ENCODE measurements at places on chromosomes 16 and 17.

DNA sequence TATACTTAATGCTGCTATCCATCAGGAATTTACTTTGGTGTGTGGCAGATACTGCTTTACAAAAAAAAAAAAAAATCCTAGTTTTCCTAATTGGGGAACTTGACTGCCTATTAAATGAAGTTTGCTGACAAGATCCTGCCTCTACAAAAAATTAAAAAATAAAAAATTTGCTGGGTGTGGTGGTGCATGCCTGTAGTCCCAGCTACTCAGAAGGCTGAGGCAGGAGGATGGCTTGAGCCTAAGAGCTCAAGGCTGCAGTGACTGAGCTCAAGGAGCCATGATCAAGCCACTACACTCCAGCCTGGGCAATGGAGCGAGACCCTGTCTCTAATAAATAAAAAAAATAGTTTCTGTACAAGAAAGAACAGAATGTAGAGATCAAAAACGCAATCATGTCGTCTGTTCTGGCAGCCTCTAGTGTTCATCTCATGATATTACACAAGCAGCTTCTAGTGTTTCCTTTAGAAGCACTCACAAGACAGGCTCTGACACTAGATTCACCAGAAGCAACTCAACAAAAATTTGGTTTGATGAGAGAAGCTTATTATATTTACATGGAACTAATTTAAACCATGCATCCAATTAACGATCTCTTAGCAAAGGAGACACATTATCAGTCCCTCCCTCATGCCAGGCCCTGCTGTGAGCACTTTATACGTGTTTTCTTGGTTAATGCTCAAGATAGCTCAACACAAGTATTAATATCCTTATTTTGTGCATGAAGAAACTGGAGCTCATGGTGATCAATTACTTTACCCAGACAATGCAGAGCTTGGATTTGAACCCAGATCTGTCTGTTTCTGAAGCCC is 6.8 kb upstream of the KRTAP17-1 start:
- DNase-seq = no peak

GRCh38 chr17:30433514-30433913 is 43.7 kb upstream of the GOSR1 start:
- no peak for DNase-seq

- no peak for DNase-seq
These were observed 7.1 kb upstream of the MT2A start for GRCh38 chr16:56601325-56601724.

DNA sequence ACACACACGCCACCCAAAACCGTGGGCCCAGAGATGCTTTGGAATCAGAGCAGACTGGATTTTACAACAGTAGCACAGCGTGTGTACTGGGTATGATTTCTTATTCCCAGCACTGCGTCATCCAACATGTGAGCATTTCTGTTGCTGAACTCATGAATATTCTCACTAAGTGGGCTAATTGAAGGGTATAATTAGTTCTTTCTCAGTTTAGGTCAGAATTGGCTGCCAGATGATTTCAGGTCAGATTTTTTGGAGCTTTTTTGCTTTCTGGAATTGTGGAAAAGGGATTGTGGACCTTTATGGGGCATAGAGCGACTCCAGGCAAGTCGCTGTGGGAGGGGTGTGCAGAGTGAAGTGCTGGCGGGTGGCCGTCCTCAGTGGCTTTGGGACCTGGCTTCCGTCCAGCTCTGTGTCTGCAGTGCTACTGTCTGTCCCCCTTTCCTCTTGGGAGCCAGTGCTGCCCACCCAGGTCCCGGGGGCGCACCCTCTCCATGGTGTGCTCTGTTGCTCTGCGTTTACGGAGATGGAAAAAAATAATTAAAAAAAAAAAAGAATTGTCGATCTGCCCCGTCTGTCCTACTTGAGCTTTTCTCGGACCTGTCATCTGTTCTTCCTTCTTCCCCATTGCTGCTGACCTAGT is 25.0 kb downstream of the FOXK2 start:
- peak; percentile 54 for DNase-seq

DNA sequence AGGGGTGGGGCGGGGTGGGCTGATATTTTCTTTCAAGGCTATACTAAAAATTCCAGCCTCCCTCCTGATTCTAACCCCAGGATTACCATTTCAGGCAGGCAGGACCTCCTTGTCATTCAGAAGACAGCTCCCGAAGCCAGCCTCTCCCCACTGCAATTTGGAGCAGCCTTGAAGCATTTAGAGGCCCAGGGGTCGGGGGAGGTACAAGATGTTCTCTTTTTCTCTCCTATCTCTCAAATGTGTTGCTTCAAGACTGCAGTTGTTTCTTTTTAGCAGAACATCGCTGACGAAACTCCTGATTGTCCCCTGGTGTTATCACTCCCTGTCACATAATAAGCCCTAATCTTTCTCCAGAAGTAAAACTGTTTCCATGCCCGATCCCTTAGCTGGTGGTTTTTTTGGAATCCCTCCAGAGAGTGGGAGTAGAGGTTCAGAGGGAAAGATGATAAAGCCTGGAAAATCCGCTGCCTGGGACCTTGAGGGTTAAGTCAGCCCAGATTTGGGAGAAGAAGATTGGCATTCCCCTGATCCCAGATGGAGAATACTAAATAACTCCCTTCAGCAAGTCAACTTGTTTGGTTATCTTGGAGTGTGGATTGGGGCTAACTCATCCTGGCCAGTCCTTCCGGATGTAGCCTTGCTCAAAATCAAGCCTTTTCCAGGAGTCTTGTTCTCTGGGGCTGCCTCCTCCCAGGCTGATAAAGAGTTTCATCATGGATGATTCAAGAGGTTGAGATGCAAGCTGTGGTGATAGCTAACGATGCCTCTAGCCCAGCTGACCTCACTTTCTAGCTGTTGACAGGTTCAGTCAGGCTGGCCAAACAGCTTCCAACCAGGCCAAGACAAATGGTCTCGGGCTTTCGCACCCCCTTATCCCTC is 71.3 kb downstream of the SOX9 start:
- DNase-seq = no peak

- DNase-seq = peak; percentile 29
These were observed 23.8 kb upstream of the EIF1 start for GRCh38 chr17:41664587-41665565.

DNA sequence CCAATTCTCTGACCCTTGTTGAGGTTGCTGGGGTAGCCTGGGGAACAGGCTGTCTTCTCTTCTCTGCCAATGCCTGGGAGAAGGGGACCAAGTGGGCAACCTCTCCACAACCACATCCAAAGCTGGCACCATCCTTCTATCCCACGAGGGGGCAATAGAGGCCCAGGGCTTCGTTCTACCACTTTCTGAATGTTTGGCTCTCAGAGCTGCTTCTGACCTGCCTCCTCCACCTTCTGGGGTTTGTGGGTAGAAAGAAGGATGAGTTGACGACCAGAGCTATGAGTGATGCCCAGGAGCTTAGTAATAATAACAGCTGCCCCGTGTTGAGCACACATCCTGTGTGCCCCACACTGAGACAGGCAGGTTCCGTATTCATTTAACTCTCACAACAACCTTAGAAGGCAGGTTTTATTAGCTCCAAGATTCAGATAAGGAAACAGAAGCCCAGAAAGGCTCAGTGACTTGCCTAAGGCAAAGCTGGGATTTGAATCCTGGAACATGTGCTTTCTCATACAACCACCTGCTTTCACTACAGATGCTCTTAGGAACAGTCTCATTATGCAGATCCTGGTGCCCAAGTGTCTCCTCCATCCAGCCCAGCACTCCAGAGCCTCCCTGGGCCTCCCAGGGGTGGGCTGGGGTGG is 11.1 kb downstream of the TSPOAP1 start:
- no peak for DNase-seq

DNA sequence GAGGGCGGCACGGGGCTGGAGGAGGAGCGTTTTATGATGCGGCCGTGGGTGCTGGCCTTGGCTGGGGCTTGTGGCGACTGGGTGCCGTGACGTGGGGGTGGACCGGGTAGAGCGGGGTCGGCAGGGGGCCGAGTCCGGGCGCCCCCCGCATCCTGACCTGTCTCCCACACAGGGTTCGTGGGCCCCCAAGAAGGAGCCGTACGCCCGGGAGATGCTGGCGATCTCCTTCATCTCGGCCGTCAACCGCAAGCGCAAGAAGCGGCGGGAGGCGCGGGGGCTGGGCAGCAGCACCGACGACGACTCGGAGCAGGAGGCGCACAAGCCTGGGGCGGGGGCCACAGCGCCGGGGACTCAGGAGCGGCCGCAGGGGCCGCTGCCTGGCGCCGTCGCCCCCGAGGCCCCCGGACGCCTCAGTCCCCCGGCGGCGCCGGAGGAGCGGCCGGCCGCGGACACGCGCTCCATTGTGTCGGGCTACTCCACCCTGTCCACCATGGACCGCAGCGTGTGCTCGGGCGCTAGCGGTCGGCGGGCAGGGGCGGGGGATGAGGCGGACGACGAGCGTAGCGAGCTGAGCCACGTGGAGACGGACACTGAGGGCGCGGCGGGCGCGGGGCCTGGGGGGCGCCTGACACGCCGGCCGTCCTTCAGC is 81.6 kb downstream of the ARHGAP23 start:
- DNase-seq = no peak

DNA sequence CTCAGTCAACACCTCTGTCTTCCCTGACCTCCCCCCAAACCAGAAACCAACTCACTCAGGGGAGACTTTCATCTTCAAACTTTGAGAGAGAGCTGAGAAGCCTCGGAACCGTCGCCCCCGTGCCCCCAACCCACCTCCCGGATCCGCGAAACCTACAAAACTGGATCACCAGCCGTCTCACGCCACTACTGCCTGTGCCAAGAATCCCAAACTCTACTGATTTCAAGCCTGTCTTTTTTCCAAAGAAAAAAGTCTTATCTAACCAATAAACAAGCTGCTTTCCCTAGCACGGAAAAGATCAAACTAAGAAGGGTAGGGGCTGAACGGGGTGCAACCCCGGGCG is 2.0 kb downstream of the AXIN2 start:
- no peak for DNase-seq

DNA sequence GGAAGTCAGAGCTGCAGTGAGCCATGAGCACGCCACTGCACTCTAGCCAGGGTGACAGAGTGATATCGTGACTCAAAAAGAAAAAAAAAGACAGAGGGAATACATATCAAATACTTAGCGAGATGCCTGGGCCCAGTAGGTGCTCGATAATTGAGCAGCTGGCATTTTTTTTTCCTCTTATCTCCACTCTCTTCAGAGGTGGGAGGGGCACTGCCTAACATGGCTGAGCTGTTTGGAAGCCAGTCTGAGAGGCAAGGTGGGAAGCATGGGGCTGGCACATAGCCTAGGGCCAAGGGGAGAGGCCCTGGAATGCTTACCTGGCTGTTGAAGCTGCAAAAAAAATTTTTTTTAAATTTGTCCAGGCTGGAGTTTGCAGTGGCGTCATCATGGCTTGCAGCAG is 38.4 kb downstream of the HIC1 start:
- no peak for DNase-seq

DNA sequence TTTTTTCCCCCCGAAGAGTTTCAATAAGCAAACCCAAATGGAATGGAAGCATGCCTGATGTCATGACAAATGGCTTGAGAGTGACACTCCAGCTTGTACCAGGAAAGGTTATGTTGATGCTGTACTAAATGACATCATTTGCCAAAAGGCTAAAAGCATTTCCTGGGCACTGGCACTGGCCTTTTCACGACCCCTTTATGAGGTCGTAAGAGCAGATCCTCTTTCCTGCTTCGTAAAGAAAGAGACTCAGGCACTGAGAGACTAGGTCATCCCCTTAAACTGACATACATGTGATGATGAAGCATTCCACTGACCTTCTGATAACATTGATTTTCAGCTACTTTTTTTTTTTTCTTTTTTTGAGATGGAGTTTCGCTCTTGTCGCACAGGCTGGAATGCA is 30.5 kb downstream of the CEP295NL start:
- DNase-seq = no peak

- no peak for DNase-seq
These were observed 10.3 kb downstream of the UBE2O start for GRCh38 chr17:76442341-76443338.

DNA sequence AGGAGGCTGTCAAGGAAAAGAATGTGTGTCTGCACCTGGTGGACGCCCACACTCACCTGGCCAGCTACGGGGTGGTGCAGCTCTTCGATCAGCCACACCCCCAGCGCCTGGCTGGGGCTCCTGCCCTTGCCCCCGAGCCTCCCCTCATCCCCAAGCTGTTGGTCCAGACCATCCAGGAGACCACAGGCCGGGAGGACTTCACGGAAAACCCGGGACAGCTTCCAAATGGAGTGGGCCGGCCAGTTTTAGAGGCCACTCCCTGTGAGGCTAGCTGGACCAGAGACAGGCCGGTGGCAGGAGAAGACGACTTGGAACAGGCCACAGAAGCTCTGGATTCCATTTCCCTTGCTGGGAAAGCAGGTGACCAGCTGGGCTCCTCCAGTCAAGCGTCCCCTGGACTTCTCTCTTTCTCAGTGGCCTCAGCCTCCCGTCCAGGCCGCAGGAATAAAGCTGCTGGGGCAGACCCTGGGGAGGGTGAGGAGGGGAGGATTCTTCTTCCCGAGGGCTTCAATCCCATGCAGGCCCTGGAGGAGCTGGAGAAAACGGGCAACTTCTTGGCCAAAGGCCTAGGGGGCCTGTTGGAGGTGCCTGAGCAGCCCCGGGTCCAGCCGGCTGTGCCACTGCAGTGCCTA is 2.2 kb downstream of the WDR81 start:
- peak; percentile 26 for DNase-seq

GRCh38 chr17:37781451-37781850 is 36.6 kb upstream of the HNF1B start:
- no peak for DNase-seq

GRCh38 chr16:30416624-30417528 is 9.5 kb downstream of the ZNF771 start:
- no peak for DNase-seq

DNA sequence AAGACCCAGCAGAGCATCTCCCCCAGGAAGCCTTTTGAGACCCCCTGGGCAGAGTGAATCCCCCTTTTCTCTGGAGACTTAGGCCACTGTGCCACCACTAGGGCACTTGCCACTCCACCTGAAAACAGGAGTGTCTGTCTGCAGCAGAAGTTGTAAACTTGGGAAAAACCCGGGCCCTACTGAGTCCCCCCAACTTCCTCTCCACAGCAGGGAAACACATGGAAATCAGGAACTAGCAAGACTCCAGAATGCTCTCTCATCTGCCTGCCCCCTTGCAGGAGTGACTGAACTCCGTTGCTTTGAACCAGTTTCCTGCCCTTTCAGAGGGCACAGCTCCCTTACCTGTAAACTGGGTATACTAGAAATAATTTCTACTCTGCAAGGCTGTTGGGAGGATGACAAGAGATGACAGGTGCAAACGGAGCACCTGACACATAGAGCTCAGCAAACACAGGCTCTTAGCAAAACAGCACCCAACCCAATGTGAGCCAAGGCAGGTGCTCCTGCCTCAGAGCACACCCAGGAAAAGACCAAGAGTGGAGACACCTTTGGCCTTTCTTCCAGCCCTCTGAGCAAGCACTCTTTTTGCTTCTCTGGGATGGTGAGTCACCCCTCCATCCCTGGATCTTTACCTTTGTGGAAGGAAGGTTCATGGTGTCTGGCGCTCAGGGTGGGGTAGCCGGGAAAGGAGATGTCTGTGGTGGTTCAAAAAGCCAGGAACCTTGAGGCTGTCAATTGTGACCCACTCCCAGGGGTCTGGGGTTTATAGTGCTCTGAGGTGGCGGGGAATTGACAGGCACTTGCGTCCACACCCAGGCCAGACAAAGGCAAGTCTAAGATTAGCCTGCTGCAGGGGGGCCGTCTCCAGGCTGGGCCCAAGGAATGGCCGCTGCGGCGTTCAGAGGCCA is at the start of gene HCRT:
Gene HCRT, minus strand, starts transcription at position 740 of the 908 bp plus-strand sequence. Its CDS starts 87 bp downstream, at position 653.
- DNase-seq = no peak

All from left hindlimb (tissue), 1 donor.